Stimulated activated CD4-positive, alpha-beta T cell treated with anti-CD3 and anti-CD28 coated beads, Interleukin-15, amount 100 ng/mL, for 48 hours (primary cell): ENCODE measurements at places on chromosomes 7 and 10.
A peak's percentile ranks its signal among the peaks of the same experiment; 100 is the strongest.

DNA sequence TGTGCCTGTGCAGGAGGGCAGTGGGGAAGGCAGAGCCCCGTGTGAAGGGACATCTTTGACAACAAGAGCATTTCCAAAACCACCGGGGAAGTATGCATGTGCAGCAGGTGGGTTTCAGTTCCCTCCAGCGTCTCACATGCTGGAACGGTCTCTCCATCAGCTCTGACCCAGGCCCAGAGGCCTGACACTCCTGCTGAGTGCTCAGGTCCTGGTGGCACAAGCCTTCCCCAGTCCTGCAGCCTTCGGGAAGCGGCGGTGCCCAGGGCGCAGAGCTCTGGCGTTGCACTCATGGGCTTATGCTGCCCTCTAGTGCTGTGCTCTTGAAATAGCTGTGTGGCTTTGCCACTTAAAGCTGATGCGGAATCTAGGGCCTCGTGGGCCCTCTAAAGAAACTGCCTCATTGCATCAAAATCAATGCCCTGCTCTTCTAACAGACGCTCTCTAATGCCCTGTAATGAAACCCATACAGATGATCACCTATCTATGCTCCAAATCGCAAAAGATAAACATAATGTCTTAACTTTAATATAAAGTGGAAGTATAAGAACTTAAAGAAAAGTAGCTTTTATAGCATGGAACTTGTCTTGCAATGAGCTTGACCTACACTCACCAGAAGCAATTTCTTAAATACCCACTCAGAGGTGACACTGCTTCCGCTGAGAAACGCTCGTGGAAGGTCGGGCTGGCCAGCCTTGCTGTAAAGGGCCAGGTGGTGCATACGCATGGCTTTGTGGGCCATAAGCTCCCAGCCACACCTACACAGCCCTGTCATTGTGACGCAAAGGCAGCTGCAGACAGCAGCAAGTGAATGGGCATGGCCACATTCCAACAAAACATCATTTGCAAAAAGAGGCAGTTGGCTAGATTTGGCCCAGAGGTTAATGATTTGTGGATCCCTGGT is 38.6 kb downstream of the CLRN3 start:
- peak; percentile 45 for DNase-seq

- no peak for DNase-seq
These were observed 196.0 kb upstream of the FZD1 start for GRCh38 chr7:91068136-91068795.

DNA sequence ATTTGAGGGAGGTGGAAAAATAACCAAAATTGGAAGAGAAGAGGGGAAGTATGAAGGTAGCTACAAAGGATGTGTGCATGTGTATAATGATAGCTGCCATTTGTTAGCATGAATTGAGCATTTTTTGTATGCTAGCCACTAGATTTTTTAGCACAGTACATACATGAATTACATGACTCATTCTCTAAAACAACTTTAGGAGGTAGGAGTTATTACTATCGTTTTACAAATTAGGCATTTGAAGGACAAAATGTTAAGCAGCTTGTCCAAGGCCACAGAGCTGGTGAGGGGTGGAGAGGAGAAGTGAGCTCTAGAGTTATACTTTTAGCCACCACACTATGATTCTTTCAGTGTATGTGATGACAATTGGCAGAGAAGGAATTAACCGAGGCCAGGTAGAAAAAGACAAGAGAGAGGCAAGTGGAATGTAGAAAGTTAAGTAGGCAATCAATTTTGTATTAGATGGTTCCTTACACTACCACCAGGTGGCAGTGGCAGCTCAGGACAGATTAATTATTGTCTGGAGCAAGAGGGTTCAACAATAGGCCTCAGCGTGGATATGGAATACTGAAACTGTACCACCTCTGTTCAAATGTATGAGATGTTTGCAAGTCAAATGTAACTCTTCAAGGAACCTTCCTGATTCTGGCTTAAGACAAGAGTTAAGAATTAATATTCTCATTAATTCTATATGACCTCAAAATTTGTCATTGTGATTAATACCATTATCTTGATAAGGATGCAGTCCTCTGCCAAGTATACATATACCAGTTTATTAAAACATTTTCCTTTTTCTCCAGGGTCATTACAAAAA is 128.0 kb downstream of the MBL2 start:
- peak; percentile 0 for DNase-seq

DNA sequence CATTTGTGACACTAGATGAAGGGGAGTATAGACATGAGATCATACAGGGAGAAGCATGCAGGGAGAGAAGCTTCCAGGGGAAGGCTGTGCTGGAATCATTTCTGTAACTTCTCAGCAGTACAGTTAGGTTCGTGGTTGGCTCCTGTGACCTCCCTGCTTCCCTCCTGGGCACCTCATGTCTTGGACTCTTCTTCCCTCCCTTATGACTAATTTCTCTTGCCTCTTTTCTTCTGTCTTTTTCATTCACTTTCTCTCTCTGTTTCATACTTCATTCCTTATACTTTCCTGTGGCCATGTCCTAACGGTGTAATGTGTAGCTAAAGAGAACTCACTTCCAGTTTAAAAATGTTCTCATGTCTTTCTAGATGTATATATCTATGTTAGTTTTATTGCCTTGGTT is 19.1 kb upstream of the HKDC1 start:
- no peak for DNase-seq

GRCh38 chr7:37234928-37235327 is 213.7 kb downstream of the ELMO1 start:
- no peak for DNase-seq

GRCh38 chr10:88793712-88794299 is 8.7 kb upstream of the LIPM start:
- no peak for DNase-seq
